Stimulated activated CD8-positive, alpha-beta memory T cell treated with anti-CD3 and anti-CD28 coated beads, Interleukin-4, amount 100 ng/mL, for 4 hours (primary cell): ENCODE measurements at places on chromosomes 3 and 15.

GRCh38 chr3:178083906-178084866 is 452.1 kb upstream of the KCNMB2 start:
- no peak for DNase-seq

- no peak for DNase-seq
These were observed 516.8 kb upstream of the ATP11B start for GRCh38 chr3:182276512-182276911.

DNA sequence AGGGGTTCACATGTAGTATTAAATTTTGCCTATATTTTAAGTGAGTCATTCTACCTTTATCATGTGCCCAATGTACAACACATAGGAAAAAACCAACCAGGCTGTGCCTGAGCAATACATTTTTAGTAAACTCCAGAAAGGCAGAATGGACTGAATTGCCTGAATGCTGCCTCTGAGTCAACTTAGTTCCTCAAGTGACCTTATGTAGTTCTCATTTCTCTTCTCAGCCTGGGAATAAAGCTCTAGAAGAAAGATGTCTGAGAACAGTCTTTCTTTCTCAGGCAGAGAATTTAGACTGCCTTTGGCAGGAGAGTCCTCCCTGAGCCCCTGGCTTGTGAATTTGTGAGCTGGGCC is 13.0 kb downstream of the ST3GAL6 start:
- no peak for DNase-seq

GRCh38 chr3:109532257-109533216 is 195.2 kb upstream of the DPPA4 start:
- peak; percentile 10 for DNase-seq

GRCh38 chr3:16174026-16174355 is 489 bp upstream of the GALNT15 start:
- no peak for DNase-seq

- DNase-seq: no peak
These were observed 763.9 kb upstream of the GOLIM4 start for GRCh38 chr3:168859574-168859973.

DNA sequence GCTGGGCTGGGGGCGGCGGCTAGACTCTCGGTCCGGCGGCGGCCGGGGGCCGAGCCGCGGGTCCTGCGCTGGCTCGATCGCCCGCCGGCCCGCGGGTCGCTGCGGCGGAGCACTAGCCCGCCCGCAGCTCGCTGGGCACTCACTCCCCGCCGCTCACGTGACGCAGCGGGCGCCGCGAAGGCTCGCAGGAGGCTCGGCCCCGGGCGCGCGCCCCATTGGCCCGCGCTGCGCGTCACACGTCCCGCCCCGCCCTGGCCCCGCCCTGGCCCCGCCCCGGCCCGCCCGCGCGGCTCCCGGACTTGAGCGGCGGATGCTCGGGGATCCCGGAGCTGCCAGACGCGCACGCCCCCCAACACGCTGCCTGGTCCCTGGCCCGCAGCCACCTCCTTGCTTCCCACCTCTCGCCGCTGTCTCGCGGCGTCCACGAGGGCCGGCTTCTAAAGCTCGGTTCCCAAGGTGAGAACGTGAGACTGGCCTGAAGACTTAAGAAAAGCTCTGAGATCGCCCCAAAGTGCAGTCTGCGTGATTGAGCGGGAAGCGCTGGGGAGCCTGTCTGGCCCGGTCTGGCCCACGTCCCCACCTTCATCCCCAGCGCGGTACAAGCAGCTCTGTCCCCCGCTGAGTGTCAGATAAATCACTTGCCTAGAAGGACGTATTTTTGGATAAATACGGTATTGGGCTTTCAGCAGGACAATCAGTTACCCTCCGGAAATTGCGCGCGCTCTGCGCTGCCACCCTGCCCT is at the start of gene KLF15:
Gene KLF15, minus strand, starts transcription at position 114 of the 743 bp plus-strand sequence. CDS start 4,486 bp downstream, outside the sequence.
- peak; percentile 37 for DNase-seq

DNA sequence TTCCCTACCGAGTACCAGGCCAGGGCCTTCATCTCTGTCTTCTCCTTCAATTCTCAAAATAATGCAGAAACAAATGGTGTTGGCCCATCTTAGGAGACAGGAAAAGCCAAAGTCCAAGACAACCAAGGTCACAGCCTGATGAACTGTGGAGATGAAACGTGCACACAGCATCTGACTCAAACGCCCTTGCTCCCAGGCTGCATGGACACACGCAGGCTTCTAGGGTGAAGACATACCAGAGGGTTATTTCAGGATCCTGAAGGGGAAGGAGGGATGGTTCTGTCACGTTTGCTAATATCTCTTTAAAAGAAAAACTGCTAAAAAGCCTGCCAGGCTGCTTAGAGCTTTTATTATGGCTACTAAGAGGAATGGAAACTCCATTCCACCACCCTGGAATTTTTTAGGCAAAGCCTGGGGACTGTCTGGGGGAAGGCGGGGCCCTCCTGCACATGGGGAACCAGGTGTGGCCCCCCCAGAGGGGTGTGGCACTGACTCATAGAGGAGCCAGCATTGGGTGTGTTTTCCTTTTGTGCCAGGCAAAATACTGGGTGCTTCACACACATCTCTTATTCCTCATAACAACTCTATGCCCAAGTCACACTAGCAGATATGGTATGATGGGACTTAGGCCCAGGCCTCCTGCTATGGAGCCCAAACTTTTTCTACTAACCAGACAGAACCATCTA is 62.9 kb downstream of the UMPS start:
- DNase-seq: no peak

DNA sequence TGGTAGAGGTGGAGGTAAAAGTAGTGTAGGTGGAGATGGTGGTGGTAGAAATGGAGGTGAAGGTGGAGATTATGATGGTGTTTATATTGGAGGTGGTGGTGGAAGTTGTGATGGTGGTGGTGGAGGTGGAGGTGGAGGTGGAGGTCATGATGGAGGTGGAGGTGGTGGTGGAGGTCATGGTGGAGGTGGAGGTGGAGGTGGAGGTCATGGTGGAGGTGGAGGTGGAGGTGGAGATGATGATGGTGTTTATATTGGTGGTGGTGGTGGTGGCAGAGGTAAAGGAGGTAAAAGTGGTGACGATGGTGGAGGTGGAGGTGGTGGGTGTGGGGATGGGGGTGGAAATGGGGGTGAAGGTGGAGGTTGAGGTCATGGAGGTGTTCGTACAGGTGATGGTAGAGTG is 107.8 kb downstream of the ASB7 start:
- no peak for DNase-seq

GRCh38 chr3:113773381-113773780 is 26.5 kb downstream of the ATP6V1A start:
- DNase-seq: no peak

- DNase-seq: no peak
These were observed 20.3 kb downstream of the SHOX2 start for GRCh38 chr3:158085931-158086330.

DNA sequence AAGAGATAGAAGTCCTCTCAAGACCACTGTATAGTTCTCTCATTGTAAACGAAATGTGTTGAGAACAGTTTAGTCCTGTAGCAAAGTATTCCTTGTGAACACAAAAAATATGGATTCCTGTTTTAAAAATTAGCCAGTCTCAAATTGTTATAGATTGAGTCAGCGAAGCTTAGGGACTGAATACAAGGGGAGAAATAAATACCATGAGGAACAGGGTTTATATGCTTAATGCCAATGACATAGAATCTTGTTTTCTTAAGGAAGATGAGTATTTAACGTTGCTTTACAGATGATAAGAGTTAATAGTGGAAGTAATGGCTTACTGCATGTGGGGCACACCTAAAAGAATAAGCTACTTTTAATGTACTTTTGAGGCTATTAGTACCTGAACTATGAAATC is 37.9 kb downstream of the SETD5 start:
- no peak for DNase-seq

GRCh38 chr3:126310816-126311215 is 46.4 kb downstream of the KLF15 start:
- no peak for DNase-seq
